MCF 10A (cell line): ENCODE measurements at places on chromosomes 5 and 9. TPM values are rescaled to one million over a fixed set of nuclear protein-coding genes. Genes with fewer than 3 reads are reported as not detected.

GRCh38 chr5:91641730-91642350 is 258.7 kb upstream of the ARRDC3 start:
- peak; percentile 60 for DNase-seq

- no peak for DNase-seq
Observed at GRCh38 chr5:1652873-1653697, 129.3 kb upstream of the LPCAT1 start.

DNA sequence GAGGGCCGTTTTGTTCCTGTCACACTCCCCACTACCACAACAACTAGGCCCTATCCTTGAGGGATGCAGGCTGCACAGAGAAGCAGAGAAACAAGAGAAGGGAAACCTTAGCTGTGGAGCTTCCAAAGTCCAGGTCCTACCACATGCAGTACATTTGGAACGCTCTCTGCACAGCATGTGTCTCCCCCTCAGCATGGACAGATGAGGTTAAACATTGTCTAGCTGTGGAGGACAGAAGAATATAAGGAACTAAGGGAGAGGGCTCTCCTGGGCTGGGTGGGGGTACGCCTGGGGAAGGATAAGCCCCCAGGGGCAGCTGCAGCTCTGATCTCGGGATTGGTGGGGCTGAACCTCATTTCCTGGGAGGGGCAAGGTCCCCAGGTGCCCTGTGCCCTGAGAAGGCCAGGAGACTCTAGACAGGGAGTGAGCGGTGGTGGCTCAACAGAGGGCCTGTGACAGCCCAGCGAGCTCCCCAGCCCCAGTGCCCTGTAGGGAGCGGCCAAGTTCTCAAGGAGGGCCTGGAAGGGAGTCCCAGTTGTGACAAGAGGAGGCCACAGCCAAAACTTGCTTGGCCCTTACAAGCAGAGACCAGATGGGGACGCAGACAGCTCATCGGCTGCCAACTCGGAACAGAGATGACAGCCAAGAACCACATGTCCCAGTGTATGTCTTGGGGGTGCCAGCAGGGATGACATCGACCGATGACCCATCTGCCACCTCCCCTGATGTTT is 30.1 kb downstream of the TSPAN17 start:
- DNase-seq: no peak

GRCh38 chr9:99368341-99369326 is 146.6 kb downstream of the SEC61B start:
- DNase-seq: no peak

DNA sequence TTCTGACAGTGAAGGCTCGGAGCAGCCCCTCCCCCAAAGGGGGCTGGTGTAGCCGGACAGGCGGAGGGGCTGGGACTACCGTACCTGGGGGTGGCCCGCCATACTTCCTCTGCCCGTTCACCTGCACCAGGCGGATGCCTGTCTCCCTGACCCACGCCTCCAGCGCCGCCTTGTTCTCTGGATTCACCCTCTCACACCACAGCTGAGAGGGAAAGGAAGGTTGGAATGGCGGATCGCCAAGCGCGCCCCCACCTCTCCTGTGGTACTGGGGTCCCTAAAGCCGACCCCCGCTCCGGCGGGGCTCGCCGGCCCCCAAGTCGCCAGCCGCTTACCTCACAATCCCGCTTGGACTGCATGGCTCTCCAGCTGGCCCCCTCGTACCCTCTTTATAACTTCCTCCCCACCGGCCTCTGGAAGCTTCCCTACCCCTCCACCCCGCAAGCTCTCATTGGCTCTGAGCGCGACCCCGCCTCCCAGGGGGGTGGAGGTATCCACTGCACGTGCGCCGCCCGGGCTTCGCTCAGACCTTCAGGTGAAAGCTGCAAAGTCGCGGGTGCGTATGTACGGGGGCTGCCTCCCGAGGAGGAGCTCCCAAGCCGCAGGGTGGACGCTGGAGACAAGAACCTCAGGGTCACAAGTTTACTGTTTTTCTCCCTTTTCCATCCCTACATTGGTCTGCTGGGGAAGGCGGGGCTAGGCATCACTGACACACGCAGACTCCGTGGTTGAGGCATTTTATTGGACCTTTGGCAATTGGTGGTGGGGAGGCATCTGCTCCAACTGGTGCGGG is at the start of gene DND1:
TSS of gene DND1 (minus strand) at position 390 of the 790 bp plus-strand sequence. CDS start at position 356, 34 bp downstream.
- no peak for DNase-seq

DNA sequence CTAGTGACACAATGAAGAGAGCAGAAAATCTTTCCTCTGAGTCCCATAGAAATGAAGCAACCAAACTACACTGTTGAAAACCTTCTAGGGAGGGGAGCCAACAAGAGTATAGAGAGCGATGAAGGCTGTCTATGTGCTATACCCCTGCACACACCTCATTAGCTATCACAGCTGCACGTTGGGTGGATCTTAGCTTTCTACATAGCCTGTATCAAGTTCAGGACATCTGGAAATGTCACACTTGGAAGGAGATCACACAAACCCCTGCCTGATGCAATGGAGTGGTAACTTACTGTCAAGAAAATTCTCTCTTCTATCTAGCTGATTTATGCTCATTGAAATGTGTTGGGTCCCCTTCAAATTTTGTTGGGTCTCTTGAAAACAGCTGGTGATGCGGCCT is 127.0 kb upstream of the NTRK2 start:
- no peak for DNase-seq

GRCh38 chr5:147927901-147928300 is 21.6 kb upstream of the C5orf46 start:
- no peak for DNase-seq

GRCh38 chr5:1735320-1735970 is 64.2 kb downstream of the MRPL36 start:
- no peak for DNase-seq

DNA sequence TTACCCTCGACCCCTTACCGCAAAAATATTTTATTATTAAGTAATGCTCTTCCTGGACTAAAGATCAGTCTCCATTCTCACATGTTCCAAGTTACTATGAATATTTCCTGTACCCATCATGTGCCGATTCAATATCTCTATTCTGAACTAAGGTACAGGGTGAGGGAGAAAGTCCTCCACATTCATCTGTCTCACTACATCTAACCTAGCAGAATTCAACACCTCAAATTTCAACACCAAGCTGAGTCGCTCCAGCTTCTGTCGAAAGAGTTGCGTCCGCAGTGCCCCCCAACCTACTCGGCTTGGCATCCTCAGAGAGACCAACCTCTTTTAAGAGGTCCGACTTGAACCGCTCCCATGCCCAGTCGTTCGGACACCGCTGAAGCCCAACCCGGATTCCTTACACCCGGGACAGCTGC is 1.0 kb downstream of the CERT1 start:
- peak; percentile 41 for DNase-seq

DNA sequence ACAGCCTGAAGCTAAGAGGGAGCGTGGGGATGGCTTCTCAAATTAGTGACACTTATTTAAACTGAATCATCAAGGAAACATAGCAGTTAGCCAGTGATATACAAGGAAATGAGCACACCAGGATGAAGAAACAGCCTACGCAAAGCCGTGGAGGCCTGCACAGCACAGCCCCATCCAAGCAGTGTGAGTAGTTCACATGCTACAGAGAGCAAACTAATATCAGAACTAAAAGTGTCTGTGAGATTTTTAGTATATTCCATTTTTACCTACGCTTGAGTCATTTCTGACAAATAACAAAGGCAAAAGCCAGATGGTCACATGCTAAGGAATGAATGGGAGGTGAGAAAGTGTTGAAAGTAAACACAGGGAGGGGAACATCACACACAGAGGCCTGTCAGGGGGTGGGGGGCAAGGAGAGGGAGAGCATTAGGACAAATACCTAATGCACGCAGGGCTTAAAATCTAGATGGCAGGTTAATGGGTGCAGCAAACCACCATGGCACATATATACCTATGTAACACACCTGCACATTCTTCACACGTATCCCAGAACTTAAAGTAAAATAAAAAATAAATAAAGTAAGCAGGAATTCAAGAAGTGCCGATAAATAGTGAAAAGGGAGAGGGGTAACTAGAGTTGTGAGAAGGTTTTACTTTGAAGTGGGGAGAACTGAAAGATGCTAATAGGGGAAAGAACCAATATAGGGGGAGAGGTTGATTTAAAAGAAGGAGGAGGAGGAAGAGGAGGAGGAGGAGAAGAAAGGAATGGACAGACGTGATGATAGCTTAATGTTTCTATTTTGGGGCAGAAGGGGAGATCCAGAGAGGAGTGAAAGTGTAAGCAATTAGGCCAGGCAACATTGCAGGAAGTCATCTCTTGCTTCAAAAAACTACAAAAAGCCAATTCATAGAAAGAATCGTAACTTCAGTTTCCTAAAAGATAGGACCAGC is 100.9 kb upstream of the PTGER4 start:
- DNase-seq: no peak

- peak; percentile 4 for DNase-seq
Observed at GRCh38 chr5:26024774-26025173, 1013.6 kb downstream of the CDH9 start.

- DNase-seq: no peak
Observed at GRCh38 chr5:167339205-167339604, 952.2 kb upstream of the WWC1 start.

DNA sequence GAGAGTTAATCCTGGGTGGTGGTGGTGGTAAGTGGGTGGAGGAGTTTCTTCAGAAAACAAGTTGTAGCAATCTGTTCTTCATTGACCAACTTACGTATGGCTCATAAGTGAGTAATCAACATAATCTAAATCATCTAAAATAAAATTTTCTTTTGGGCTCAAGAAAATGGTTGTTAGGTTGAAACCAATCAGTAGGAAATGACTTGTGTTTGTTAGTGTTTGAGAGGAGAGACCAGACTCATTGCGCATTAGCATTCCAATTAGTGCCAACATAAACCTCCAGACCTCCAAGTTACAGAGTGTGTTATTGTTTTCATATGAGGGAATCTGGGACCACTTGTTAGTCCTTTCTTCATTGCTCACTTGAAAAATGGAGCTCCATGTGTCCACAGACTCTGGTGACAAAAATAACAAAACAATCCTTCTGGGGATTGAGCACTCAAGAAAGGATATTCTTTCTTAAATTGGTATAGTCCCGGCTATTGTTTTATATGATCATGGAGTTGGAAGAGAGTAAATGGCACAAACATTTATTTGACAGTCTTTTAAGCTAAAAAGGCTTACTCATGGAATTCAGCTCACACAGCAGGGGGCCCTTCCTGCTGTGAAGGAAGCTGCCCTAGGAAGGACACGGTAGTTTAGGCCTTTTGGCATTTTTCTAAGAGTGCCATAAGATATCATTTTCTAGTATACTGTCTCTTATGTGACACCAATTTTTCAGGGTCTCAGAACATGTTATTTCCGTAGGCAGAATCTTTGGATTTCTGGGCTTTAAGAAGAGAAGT is 441.1 kb downstream of the EBF1 start:
- peak; percentile 53 for DNase-seq

DNA sequence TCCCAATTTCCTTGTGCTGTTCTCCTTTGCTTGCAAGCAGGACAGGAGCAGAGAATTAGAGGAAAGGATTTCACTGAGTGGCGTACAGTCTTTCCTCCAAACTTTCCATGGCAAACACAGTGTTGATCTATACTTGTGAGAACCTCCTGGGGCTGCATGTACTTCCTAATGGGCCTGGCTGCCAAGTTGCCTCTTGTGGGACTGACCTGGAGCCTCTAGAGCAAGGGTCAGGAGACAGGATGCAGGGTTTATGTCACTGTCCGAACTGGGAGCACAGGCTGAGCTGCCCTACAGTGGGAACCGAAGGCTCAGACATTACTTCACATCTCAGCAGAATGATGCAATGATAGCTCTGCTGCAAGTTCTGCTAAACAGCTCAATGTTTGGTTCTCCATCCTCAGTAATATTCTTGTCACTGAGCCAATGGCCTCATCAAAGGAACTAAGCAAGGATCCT is 102.3 kb downstream of the ENC1 start:
- peak; percentile 80 for DNase-seq

- DNase-seq: peak; percentile 30
Observed at GRCh38 chr9:111034170-111034897, 3.9 kb downstream of the LPAR1 start.

DNA sequence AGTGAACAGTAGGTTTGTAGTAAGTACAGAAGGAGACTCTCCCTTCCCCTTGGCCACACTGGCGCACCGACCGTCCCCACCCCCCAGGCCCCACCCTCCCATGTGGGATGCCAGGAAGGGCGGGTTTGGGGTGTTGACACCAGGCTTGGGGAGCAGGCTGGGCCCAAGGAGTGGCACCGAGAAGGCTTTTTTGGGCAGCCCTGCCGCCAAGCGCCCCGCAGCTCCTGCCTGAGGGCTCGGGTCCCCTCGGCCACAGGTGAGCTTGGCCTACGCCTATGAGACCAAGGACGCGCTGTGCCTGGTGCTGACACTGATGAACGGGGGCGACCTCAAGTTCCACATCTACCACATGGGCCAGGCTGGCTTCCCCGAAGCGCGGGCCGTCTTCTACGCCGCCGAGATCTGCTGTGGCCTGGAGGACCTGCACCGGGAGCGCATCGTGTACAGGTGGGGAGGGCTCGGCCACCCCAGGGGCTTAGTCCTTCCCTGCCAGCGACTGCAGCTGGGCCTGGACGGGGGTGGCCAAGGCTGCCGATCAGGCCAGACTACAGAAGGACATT is 7.3 kb downstream of the GRK6 start:
- DNase-seq: no peak

DNA sequence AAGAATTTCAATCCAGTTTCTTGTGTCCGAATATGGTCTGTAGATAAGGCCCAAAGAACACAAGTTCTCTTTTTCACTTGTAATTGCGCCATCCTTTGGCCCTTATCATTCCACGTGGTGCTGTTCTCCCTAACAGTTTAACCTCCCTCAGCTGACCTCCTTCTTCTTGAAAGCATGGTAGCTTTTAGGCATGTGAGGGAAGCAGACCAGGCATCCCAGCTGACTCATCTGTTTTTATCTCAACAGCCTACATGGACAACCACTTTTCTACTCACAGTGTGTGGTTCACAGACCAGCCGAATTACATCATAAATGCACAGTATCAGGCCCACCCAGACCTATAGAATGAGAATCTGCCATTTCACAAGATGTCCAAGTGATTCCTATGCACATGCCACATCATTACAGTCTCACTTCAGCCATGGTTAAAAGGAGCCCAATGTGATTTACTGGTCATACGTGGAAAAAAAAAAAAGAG is 26.9 kb upstream of the PLIN2 start:
- peak; percentile 14 for DNase-seq

DNA sequence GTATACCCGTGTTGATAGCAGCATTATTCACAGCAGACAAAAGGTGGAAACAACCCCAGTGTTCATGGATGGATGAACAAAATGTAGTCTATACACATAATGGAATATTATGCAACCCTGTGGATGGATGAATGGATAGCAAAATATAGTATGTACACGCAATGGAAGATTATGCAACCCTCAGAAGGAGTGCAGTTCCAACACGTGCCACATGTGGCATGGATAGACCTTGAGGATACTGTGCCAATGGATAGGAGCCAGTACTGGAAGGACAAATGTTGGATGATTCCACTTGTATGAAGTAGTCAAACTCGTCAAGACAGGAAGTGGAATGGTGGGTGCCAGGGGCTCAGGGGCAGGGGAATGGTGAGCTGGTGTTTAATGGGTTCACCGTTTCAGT is 44.9 kb downstream of the PLEKHG4B start:
- peak; percentile 50 for DNase-seq

The SARDH gene
- not detected in 2 replicates for total RNA-seq

The SLCO4C1 gene
- not detected in 2 replicates for total RNA-seq

The MSX2 gene
- total RNA-seq: 4.8 and 5.6 TPM in 2 replicates

The ROPN1L gene
- total RNA-seq: 0.82 TPM in 1 of 2 replicates, not detected in the other

The TTC39B gene
- total RNA-seq: 22.8 and 23.3 TPM in 2 replicates
